Upper lobe of right lung (tissue), 1 donor: ENCODE measurements at places on chromosomes 16 and 17. TPM values are rescaled to one million over a fixed set of nuclear protein-coding genes. Genes with fewer than 3 reads are reported as not detected.

CACNG4 gene
- total RNA-seq, result 9.3 TPM

TNFRSF13B gene
- total RNA-seq, result not detected

DNA sequence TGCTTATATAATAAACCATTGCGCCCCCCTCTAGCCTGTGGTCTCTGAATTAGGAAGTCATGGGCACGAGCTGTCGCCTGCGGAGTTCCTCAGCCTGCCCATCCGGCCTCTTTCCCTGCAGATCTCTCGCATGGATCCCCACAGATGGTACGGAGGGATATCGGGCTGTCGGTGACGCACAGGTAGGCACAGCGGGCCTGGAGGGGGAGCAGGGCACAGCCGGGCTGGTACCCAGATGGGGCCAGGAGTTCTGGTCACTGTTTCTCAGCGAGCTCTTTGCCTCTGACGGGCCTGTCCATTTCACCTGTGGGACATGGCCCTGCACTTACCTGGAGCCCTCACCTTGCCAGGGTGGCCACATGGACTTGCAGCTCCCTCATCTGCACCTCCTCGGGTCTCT lies 42.6 kb upstream of the LGALS9 start:
- no peak for DNase-seq

- no peak for DNase-seq
Measured at GRCh38 chr16:56625943-56626654, 518 bp downstream of the MT1E start.

- no peak for DNase-seq
Measured at GRCh38 chr16:87812200-87812656, 46.4 kb upstream of the KLHDC4 start.
